Activated T-helper 1 cell treated with Interleukin-2 at 50 U/mL for 16 hours (primary cell): ENCODE measurements at places on chromosomes 12 and 14.
A peak's percentile ranks its signal among the peaks of the same experiment; 100 is the strongest.

GRCh38 chr14:55891692-55892091 is 226.5 kb upstream of the PELI2 start:
- no peak for DNase-seq

DNA sequence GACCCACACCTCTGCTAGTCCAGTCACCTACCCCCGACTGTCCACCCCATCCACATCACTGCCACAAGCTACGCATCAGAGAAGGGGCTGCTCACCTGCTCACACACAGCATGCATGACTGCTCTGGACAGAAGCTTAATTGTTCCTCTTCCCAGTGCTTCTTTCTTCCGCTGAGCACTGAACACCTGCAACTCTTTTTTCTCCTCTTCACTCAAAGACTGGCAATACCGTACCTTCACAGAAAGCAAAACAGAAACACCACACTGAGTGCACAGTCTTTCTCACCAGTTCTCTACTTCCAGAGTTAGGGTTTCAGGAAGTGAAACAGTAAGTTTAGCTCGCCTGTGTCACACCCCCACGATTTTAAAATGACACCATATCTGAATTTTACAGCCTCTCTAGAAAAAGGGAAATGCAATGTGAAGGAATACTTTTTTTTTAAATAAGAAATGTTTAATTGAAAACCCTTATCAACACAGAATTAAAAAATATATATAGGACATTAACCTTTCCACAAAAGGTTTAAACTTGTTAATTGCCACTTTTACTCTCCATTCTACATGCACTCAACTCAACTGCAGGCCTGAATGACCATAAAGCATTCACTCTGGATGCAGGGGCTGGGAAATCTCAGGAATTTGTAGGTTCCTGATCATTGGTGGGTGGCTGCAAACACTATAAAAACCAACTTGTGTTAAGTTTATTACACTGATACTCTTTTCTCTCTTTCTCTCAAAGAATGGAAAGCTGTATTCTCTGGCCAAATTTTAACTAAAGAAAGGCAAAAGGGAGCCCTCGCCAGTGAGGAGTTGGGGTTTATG is 120.0 kb downstream of the PRICKLE1 start:
- no peak for DNase-seq

- peak; percentile 39 for DNase-seq
Observed at GRCh38 chr14:95516554-95517181, at the start of gene SYNE3. TSS of gene SYNE3 (minus strand) at chr14:95516650. CDS start at chr14:95475821, 40,829 bp downstream.

- DNase-seq = no peak
Observed at GRCh38 chr14:99078426-99078825, 193.6 kb downstream of the BCL11B start.

DNA sequence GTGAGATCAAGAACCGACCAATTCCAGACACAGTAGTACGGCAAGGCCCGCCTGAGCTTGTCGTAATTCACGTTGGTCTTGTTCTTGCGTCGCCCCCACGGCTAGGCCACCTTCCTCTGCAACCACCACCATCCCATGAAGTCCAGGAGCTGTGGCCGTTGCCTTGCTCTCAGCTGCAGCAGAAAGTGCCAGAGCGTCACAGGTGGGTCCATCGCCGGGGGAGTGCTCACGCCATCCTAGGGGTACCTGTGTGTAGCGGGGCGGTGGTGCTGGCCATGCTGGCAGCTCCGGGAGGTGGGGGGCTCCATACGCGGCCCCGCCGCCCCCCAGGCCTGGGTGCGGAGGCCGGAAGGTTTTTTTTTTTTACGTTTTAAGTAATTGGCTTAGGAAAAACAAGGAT is 23.1 kb downstream of the TMEM121 start:
- no peak for DNase-seq

- no peak for DNase-seq
Observed at GRCh38 chr12:76242813-76243550, 105.2 kb downstream of the BBS10 start.

- DNase-seq = no peak
Observed at GRCh38 chr12:50505675-50506530, 1.1 kb downstream of the DIP2B start.

- DNase-seq = no peak
Observed at GRCh38 chr14:24060443-24060842, 8.6 kb downstream of the CARMIL3 start.
